ENCODE measurements at places on chromosomes 4 and X. TPM values are rescaled to one million over a fixed set of nuclear protein-coding genes. Genes with fewer than 3 reads are reported as not detected.

The ZNF630 gene
- 2.1 TPM for total RNA-seq

The TCP11X2 gene
- not detected for total RNA-seq

The TECRL gene
- 27.1 TPM for total RNA-seq

The GALNT7 gene
- total RNA-seq, result 18.8 TPM

The STBD1 gene
- 27.1 TPM for total RNA-seq

The UGT2B15 gene
- total RNA-seq, result not detected

The STEEP1 gene
- total RNA-seq, result 25.1 TPM

The PRDM8 gene
- total RNA-seq, result 1.6 TPM

The TMPRSS11B gene
- not detected for total RNA-seq

The SPANXD gene
- not detected for total RNA-seq

The HS3ST1 gene
- under 0.01 TPM for total RNA-seq

The TLR1 gene
- total RNA-seq, result 6.3 TPM

The USP17L20 gene
- total RNA-seq, result not detected

The CFAP47 gene
- under 0.01 TPM for total RNA-seq

The SEL1L3 gene
- 18.3 TPM for total RNA-seq

The TMEM31 gene
- total RNA-seq, result not detected

The MRPL1 gene
- total RNA-seq, result 38.6 TPM

The ABCG2 gene
- total RNA-seq, result 7.8 TPM

The UGT2A1 gene
- under 0.01 TPM for total RNA-seq

The OTC gene
- total RNA-seq, result not detected

The GPRASP1 gene
- total RNA-seq, result 8.9 TPM

The ADH1A gene
- total RNA-seq, result 0.52 TPM

The LRCH2 gene
- total RNA-seq, result 3.1 TPM

The LINC00632 gene
- 6.8 TPM for total RNA-seq

The MAP7D2 gene
- total RNA-seq, result not detected

The NSUN7 gene
- total RNA-seq, result 2.6 TPM

The GAGE1 gene
- total RNA-seq, result not detected

The POLA1 gene
- 63.2 TPM for total RNA-seq

The TIMM8A gene
- total RNA-seq, result 3.1 TPM

The ANK2 gene
- total RNA-seq, result 383 TPM

The FAM47E gene
- 0.52 TPM for total RNA-seq

The RAB40AL gene
- not detected for total RNA-seq

The SPANXA2 gene
- total RNA-seq, result not detected

The IQCM gene
- not detected for total RNA-seq

The UGT2B10 gene
- total RNA-seq, result 0.52 TPM

The SPANXC gene
- total RNA-seq, result not detected

The CENPVL1 gene
- not detected for total RNA-seq

The RNF150 gene
- 36.5 TPM for total RNA-seq

The PCDH18 gene
- 57.4 TPM for total RNA-seq

The TBX22 gene
- under 0.01 TPM for total RNA-seq

The NLRP2B gene
- total RNA-seq, result not detected

The PPBP gene
- total RNA-seq, result 15.1 TPM

The FAM184B gene
- 4.2 TPM for total RNA-seq

The SPINK2 gene
- total RNA-seq, result not detected

The CT55 gene
- total RNA-seq, result not detected

The HELT gene
- not detected for total RNA-seq

The CLCN4 gene
- total RNA-seq, result 15.7 TPM

The TCEAL6 gene
- total RNA-seq, result not detected

The DRD5 gene
- under 0.01 TPM for total RNA-seq

The TEX13C gene
- not detected for total RNA-seq

The DCUN1D4 gene
- total RNA-seq, result 28.2 TPM

The PABPC5 gene
- 6.3 TPM for total RNA-seq
